ENCODE measurements at places on chromosomes 1 and 21.

DNA sequence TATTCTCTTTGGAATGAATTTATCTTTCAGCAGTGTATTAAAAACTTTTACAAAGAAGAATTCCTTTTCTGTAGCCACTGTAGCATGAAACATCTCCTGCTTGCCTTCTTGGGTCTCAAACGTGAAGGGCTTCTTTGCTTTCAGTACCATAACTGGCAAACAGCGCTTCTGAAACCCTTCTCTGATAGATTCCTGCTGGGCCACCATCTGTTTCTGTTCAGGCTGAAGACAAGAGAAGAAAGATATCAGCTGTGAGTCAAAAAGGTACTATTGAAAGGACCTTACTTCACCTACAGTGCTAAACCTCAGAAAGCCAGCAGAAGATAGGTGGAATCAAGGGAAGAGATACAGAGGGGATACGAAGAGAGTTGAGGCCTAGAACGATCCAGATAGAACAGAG is 10.5 kb downstream of the AIM2 start:
- no peak for DNase-seq

DNA sequence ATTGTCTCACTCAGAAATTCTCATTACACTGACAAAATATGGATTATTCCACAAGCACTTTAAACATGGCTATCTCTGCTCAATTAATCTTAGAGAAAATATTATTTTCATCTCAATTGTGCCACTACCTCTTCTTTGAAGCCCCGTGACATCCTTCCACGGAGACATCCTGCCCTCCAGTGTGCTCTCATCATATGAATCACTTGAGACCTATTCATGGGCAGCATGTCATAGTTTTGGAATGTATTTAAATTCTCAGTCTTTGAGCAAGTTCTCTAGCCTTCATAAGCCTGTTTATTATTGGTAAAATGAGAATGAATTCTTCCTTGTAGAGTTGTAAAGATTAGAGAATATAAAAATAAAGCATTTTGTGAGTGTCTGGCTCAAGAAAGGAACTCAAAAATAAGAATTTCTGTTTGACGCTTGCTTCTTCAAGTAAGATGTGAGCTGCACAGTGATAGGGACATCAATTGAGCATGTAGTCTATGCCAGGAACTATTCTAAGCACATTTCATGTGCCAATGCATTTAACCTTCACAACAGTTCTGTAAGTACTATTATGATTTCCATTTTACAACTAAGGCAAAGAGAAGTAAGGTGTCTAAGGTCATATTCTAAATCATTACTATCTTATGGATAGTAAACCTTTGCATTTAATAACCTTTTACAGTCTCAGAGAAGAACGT is 557.4 kb upstream of the ZRANB2 start:
- peak; percentile 70 for DNase-seq

- no peak for DNase-seq
Observed at GRCh38 chr1:58884706-58885661, 101.1 kb upstream of the JUN start.

- no peak for DNase-seq
Observed at GRCh38 chr1:214317734-214318133, 36.8 kb downstream of the SMYD2 start.

GRCh38 chr1:209335178-209335577 is 248.3 kb upstream of the CAMK1G start:
- peak; percentile 58 for DNase-seq

All from ELR (cell line).